ENCODE measurements at places on chromosomes 16 and 17.
A peak's percentile ranks its signal among the peaks of the same experiment; 100 is the strongest.

DNA sequence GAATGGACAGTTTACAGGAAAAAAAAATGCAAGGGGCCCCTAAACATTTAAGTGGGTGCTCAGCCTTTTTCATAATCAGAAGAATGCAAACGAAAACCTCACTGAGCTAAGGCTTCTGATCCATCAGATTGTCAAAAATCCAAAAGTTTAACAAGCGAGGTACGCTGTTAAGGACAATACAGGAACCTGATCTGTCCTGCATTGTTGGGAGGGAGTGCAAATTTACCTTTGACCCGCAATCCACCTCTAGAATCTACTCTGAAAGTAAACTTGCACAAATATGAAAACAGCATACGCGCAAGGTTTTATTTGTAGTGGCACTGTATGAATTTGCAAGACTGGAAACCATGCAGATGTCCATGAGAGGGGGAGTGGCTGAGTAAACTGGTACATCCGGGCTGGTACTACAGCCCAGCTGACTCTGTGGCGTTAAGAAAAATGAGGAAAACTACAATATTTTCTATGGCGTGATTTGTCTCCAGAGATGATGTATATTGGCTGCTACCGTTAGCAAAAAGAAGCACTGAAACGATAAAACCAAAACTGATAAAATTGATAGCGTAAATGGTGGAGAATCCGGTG is 28.8 kb upstream of the ST6GALNAC1 start:
- DNase-seq: no peak

GRCh38 chr17:15464231-15464985 is 3.0 kb downstream of the CDRT4 start:
- DNase-seq: no peak

- no peak for DNase-seq
These were observed 4.1 kb downstream of the TBKBP1 start for GRCh38 chr17:47697906-47698711.

DNA sequence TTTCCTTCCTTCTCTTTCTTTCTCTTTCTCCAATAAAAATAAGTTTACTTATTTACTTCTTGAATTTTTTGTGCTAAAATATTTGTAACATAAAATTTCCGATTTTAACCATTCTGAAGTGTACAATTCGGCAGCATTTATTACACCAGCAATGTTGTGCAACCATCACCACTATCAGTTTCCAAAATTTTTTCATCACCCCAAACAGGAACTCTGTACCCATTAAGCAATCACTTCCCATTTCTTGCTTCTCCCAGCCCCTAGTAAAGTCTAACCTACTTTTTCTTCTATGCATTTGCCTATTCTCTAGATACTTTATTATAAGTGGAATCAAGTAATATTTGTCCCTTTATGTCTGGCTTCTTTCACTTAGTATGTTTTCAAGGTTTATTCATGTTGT is 2.5 kb upstream of the HP start:
- DNase-seq: no peak

DNA sequence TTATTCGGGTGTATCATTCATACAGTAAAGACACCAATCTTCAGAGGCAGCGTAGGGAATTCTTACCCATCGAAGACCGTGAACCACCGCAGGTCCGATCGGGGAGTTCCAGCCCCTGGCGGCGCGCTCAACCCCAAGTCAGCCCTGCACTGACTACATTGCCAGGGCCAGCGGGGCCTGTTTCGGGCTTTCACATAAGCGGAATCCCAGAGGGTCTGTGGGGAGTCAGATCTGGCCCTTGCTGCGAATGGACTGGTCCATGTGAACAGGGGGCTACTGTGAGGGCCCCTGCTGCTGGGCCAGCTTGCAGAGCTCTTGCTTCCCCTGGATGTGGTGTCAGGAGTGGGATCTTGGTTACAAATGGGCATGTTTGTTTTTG is 7.6 kb downstream of the PDE6G start:
- no peak for DNase-seq

GRCh38 chr17:2380226-2380922 is 20.5 kb downstream of the MNT start:
- no peak for DNase-seq

GRCh38 chr17:61579961-61580360 is 11.1 kb downstream of the NACA2 start:
- no peak for DNase-seq

- peak; percentile 69 for DNase-seq
These were observed 18.0 kb downstream of the XPO6 start for GRCh38 chr16:28193530-28194423.

DNA sequence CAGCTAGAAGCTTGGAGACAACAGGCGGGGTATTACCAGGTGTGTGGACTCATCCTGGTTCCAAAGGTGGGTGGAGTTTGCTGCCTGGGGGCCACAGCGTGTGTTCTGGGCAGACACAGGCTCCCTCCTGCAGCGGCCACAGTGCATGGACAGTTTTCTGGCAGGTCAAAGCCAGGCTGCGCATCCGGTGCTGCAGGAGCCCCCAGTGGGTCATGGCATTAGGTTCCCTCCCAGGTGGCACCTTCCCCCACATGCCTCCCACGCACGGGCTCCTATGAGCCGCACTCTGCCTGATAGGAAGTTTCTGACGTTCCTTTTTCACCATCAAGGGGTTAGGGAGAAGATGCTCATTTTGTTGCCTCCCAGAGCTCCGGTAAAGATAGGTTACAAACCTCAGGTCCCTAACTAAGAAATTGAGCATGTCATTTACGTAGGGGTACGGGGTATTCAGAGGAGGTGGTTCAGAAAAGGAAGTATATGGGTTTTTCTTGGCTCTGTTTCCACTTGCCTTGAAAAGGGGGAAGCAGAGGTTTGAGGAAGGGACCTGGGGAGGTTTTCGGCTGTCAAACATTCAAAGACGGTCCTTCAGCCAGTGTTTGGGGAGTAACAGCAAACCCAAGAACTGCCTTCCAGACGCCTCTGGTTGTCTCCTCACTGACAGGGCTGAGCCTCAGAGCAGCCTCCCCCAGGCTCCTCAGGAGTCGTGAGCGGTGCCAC is 32.7 kb upstream of the NAT9 start:
- DNase-seq: no peak

DNA sequence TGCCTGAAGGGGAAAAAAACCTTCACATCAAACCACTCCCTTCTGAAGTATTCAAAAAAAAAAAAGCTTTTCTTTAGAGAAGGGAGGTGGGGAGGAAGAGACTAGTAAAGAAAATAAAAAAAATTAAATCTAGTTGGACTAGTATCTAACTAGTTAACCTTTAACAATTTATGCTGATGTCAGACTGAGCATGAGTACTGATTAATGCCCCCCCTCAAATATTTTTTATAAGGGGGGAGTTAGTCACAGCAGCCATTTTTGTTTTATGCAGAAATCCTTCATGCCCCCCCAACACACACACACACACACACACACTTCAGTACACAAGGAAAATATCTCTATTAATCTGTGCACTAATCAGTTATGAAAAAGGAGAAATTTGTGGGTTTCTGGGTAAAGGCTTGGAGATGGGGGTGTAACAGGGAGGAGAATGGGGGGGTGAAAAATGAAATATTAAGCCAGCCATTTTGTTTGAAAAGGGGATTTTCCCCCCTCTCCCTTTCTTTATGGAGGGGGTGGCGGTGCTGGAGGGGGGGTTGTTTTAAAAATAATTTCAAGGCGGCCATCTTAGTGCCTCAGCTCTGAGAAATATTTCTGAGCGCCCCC is 4.7 kb upstream of the CHD3 start:
- DNase-seq: peak; percentile 34

DNA sequence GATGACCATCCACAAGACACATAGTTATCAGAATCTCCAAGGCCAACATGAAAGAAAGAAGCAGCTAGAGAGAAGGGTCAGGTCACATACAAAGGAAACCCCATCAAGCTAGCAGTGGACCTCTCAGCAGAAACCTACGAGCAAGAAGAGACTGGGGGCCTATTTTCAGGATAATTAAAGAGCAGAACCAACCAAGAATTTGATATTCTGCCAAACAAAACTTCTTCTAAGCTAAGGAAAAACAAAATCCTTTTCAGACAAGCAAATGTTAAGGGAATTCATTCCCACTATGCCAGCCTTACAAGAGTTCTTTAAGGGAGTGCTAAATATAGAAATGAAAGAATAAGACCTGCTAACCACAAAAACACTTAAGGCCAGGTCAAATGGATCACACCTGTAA is 47.8 kb downstream of the ITFG1 start:
- DNase-seq: no peak

GRCh38 chr16:29962344-29962994 is 590 bp downstream of the TMEM219 start:
- DNase-seq: no peak

- peak; percentile 57 for DNase-seq
These were observed 34.7 kb upstream of the RBBP6 start for GRCh38 chr16:24504472-24505345.

- no peak for DNase-seq
These were observed 375 bp upstream of the SPN start for GRCh38 chr16:29662729-29663015.

All from activated naive CD4-positive, alpha-beta T cell treated with anti-CD3 and anti-CD28 coated beads, Interleukin-2, amount 50 U/mL, for 72 hours (primary cell).